Dermis microvascular lymphatic vessel endothelial cell (primary cell): ENCODE measurements at places on chromosomes 5 and 9. TPM values are rescaled to one million over a fixed set of nuclear protein-coding genes. Genes with fewer than 3 reads are reported as not detected.

The KYAT1 gene
- total RNA-seq: 4.7 and 5.4 TPM in 2 replicates

The TNC gene
- total RNA-seq: 1.0 and 4.5 TPM in 2 replicates

The C5orf52 gene
- total RNA-seq: not detected in 2 replicates

The IL13 gene
- total RNA-seq: not detected in 2 replicates

The SIT1 gene
- not detected in 2 replicates for total RNA-seq

The SPATA31E1 gene
- not detected in 2 replicates for total RNA-seq

The MAMDC4 gene
- total RNA-seq: 0.64 and 1.1 TPM in 2 replicates

The PCDHA3 gene
- total RNA-seq: 0.13 and 0.25 TPM in 2 replicates

The PCDHGA8 gene
- total RNA-seq: 0.64 and 1.1 TPM in 2 replicates

The CARTPT gene
- not detected in 2 replicates for total RNA-seq

The ERAP2 gene
- total RNA-seq: 3.9 and 4.9 TPM in 2 replicates

The DAB2 gene
- total RNA-seq: 77.5 and 222 TPM in 2 replicates

The FAM221B gene
- total RNA-seq: not detected in 2 replicates

The SLC6A18 gene
- not detected in 2 replicates for total RNA-seq

The NRG2 gene
- 0.51 and 0.77 TPM in 2 replicates for total RNA-seq

The FBXW11 gene
- 58.0 and 64.9 TPM in 2 replicates for total RNA-seq

The SLIT3 gene
- under 0.01 TPM in 1 of 2 replicates, not detected in the other for total RNA-seq

The DND1 gene
- total RNA-seq: 0.13 TPM in 2 replicates

The GABRA6 gene
- total RNA-seq: not detected in 2 replicates

The ATP10B gene
- total RNA-seq: under 0.01 and 0.13 TPM in 2 replicates

The KIF12 gene
- not detected in 2 replicates for total RNA-seq

The SOHLH1 gene
- under 0.01 TPM in 1 of 2 replicates, not detected in the other for total RNA-seq

The SYK gene
- total RNA-seq: 0.13 TPM in 1 of 2 replicates, not detected in the other

The PCA3 gene
- total RNA-seq: 0.25 TPM in 1 of 2 replicates, not detected in the other

The CDC20B gene
- total RNA-seq: not detected in 2 replicates

The GPX3 gene
- 8.6 and 15.7 TPM in 2 replicates for total RNA-seq

The BOD1 gene
- total RNA-seq: 38.9 and 50.2 TPM in 2 replicates

The PCDHGC3 gene
- 12.3 and 15.6 TPM in 2 replicates for total RNA-seq

The LCN9 gene
- total RNA-seq: not detected in 2 replicates

The SNCAIP gene
- total RNA-seq: 12.8 and 50.6 TPM in 2 replicates

The PHYHD1 gene
- total RNA-seq: 0.26 TPM in 1 of 2 replicates, not detected in the other

The NR5A1 gene
- total RNA-seq: not detected in 2 replicates

The WWC1 gene
- total RNA-seq: 0.13 and 0.63 TPM in 2 replicates

The TAF1L gene
- total RNA-seq: under 0.01 TPM in 2 replicates

The LCN6 gene
- 0.13 TPM in 1 of 2 replicates, not detected in the other for total RNA-seq

The CTSV gene
- total RNA-seq: 0.25 and 0.77 TPM in 2 replicates

The SH3GL2 gene
- total RNA-seq: under 0.01 TPM in 1 of 2 replicates, not detected in the other

The UBAP1 gene
- total RNA-seq: 22.3 and 27.6 TPM in 2 replicates

The GABRG2 gene
- total RNA-seq: not detected in 2 replicates

The DNAJC18 gene
- total RNA-seq: 5.9 TPM in 2 replicates

The BTNL8 gene
- total RNA-seq: 0.13 TPM in 1 of 2 replicates, not detected in the other

The SLC27A6 gene
- 0.13 TPM in 1 of 2 replicates, not detected in the other for total RNA-seq

The CCNJL gene
- 4.0 and 8.5 TPM in 2 replicates for total RNA-seq

The SHISAL2B gene
- total RNA-seq: not detected in 2 replicates

The PDE8B gene
- under 0.01 TPM in 1 of 2 replicates, not detected in the other for total RNA-seq

The FREM1 gene
- total RNA-seq: under 0.01 TPM in 2 replicates

The N4BP3 gene
- 22.2 and 24.7 TPM in 2 replicates for total RNA-seq

The TSLP gene
- under 0.01 TPM in 2 replicates for total RNA-seq

The NEURL1B gene
- 1.5 and 3.5 TPM in 2 replicates for total RNA-seq

The MPDZ gene
- total RNA-seq: 65.6 and 94.6 TPM in 2 replicates

The MOB3B gene
- 1.4 and 1.9 TPM in 2 replicates for total RNA-seq

The XRCC4 gene
- total RNA-seq: 2.9 and 4.5 TPM in 2 replicates

The FRRS1L gene
- under 0.01 TPM in 2 replicates for total RNA-seq

The GALNT12 gene
- 0.26 and 0.38 TPM in 2 replicates for total RNA-seq

The PCDHGA2 gene
- total RNA-seq: 0.39 and 1.1 TPM in 2 replicates

The RLN2 gene
- total RNA-seq: 0.38 and 0.90 TPM in 2 replicates

The SLC1A3 gene
- not detected in 2 replicates for total RNA-seq

The FAT2 gene
- total RNA-seq: not detected in 2 replicates

The IL9 gene
- total RNA-seq: not detected in 2 replicates

The PIGO gene
- total RNA-seq: 7.4 and 9.5 TPM in 2 replicates
